ENCODE measurements at places on chromosomes 4 and X. TPM values are rescaled to one million over a fixed set of nuclear protein-coding genes. Genes with fewer than 3 reads are reported as not detected.

The AWAT1 gene
- not detected for polyA plus RNA-seq

The KIAA1210 gene
- not detected for polyA plus RNA-seq

The SPANXN3 gene
- polyA plus RNA-seq = not detected

DNA sequence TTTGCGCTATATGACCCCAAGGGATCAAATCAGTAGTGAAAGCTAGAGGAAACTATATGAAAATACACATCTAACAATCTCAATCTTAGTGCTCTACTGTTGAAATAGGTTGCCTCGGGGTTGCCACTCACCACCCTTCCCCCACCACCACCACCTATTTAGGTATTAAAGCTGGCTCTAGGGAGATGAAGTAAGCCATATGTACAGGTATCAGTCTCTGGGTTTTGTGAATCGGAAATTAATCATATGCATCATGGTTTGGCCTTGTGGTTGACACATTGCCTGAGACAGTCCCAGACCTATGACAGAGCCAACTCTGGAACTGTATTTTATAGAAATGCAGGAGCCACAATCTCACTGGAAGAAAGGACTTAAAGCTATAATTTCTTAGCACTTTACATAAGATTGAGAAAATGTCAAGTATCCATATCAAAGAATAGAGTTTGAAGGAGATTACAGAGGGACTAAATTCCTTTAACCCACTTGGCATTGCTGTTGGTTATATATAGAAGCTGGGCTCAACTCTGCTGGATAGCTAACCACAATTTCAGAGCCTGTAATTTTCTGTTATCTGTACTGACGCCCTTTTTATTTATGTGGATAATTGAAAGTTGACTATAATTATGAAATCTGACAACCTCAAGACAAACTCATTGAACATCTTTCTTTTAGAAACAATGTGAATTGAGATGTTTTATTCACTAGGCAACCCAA lies 26.7 kb upstream of the BMP2K start:
- peaks cover 37% of the 10 kb centered on the region for H3K4me1 ChIP-seq
- H3K27me3 ChIP-seq = no peaks in the 10 kb centered on the region
- peak overlapping the region; percentile 16 for H3K4me3 ChIP-seq
- H3K36me3 ChIP-seq = no peaks in the 10 kb centered on the region

- H3K4me1 ChIP-seq = peaks cover 33% of the 10 kb centered on the region
- no peaks in the 10 kb centered on the region for H3K36me3 ChIP-seq
- H3K27ac ChIP-seq = peak overlapping the region; percentile 92
- no peaks in the 10 kb centered on the region for H3K27me3 ChIP-seq
Measured at GRCh38 chrX:109732017-109732801, 848 bp downstream of the ACSL4 start.

DNA sequence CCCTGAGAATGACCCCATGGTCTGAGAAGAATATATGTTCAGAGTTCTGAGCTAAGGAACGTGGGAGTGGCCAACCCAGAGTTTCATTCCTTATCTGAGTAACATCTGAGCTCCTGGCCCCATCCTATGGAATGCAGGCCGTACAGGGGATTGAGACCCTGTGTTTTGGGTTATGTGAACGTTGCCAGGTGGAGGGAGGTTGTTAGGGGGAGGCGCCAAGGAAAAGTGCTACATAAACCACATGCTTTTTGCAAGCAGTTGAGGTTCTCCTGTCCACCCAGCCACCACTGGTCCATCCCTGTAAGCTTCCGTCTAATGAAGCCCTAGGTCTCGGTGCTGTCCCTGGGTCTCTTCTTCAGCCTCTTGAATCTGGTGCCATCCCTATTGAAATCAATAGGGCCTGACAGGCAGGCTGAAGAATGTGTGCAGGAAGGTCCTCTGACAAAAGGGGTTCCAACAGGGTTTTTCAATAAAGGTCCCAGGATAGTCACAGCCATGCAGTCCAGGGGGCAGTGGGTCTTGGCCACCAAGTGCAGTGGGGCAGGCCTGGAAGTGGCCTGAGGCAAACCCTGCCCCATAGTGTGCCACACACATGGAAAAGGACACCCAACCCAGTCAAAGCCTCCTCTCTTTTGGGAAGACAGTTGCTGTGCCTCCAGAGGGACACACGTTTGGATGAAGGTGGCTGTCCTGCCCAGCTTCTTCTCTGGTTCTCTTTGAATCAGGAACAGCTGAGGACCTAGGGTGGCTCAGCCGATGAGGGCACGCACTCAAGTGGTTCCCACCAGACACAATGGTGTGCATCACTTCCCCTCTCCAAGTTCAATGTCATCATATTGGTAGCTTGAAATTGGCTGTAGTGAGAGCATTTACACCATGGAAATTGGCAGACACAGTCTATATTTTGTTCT lies 53.5 kb downstream of the HTRA3 start:
- H3K27ac ChIP-seq = no peak overlapping the region
- DNase-seq = no peak
- H3K4me3 ChIP-seq = no peak overlapping the region
- H3K4me1 ChIP-seq = no peaks in the 10 kb centered on the region
- H3K36me3 ChIP-seq = no peaks in the 10 kb centered on the region

- H3K27me3 ChIP-seq = no peaks in the 10 kb centered on the region
- DNase-seq = no peak
- H3K36me3 ChIP-seq = no peaks in the 10 kb centered on the region
- no peak overlapping the region for H3K4me3 ChIP-seq
- H3K4me1 ChIP-seq = no peaks in the 10 kb centered on the region
Measured at GRCh38 chrX:24294619-24295018, 19.2 kb downstream of the SUPT20HL2 start.

DNA sequence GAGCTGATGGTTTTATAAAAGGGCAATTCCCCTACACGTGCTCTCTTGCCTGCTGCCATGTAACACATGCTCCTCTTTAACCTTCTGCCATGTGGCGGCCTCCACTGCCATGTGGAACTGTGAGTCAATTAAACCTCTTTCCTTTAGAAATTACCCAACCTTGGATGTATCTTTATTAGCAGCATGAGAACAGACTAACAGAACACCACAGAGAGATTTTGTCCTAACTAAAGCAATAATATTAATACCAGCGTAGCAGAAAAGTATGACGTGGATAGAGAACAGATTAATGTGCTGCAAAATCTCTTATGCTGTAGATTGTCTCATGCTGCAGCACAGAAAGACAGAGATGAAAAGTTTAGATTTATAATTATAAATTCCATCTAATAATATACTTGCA lies 23.1 kb downstream of the AIMP1 start:
- no peak overlapping the region for H3K27ac ChIP-seq
- peak overlapping the region; percentile 10 for H3K4me3 ChIP-seq
- H3K4me1 ChIP-seq = peaks cover 34% of the 10 kb centered on the region
- H3K36me3 ChIP-seq = peaks cover 51% of the 10 kb centered on the region
- no peaks in the 10 kb centered on the region for H3K27me3 ChIP-seq
- no peak for DNase-seq

DNA sequence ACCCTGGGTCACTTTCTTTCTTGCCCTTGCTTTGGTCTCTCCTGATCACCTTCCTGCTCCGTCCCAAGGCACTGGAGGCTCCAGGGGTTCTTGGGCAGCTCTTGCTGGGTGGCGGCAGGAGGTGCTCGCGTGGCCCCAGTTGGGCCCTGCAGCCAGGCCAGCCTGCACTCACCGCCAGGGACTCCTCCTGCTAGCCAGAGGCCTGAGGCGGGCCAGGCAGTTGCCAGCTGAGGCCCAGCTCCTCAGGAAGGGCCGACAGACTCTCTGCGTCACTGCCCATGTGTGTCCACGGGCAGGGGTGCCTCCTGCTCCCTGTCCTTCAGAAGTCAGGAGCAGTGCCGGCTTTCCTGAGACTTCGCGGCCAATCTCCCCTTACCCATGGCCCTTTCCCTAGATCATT lies 9.3 kb downstream of the SUV39H1 start:
- peaks cover 17% of the 10 kb centered on the region for H3K4me1 ChIP-seq
- no peaks in the 10 kb centered on the region for H3K27me3 ChIP-seq
- H3K27ac ChIP-seq = no peak overlapping the region
- no peak overlapping the region for H3K4me3 ChIP-seq

DNA sequence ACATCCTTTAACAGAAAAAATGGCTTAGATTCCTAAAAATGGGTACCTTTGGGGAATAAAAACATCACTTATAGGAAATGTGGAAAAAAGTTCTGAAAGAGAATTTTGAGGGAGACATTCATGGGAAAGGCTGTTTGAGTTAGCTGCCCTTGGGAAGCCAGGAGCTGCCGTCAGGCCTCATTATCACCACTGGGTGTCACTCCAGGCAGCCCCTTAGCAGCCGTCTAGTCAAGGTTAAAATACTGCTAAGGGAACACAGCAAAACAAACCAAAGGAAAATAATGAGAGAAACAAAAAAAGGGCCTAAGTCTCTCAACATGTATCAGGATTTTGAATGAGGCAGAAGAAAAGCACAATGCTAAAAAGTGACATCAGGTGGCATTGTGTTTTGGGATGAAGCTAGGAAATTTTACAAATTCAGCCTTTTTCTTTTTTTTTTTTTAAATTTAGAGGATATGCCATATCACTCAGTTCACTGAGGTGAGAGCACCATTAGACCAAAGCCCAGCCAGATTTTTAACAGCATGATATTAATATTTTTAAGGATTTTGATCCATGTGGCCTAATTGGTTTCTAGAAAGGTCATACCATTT lies 235.3 kb downstream of the GPAT3 start:
- peaks cover 9% of the 10 kb centered on the region for H3K27me3 ChIP-seq
- no peak overlapping the region for H3K4me3 ChIP-seq
- H3K4me1 ChIP-seq = no peaks in the 10 kb centered on the region
- H3K36me3 ChIP-seq = no peaks in the 10 kb centered on the region
- H3K27ac ChIP-seq = no peak overlapping the region
- DNase-seq = no peak

- no peaks in the 10 kb centered on the region for H3K4me1 ChIP-seq
- H3K4me3 ChIP-seq = no peak overlapping the region
- H3K27ac ChIP-seq = no peak overlapping the region
- H3K27me3 ChIP-seq = peaks cover 10% of the 10 kb centered on the region
- no peaks in the 10 kb centered on the region for H3K36me3 ChIP-seq
Measured at GRCh38 chrX:108732630-108733321, 3.6 kb downstream of the IRS4 start.

- H3K27me3 ChIP-seq = no peaks in the 10 kb centered on the region
- no peak overlapping the region for H3K27ac ChIP-seq
- no peaks in the 10 kb centered on the region for H3K4me1 ChIP-seq
- no peak for DNase-seq
- H3K4me3 ChIP-seq = no peak overlapping the region
Measured at GRCh38 chr4:88975958-88976774, 80.8 kb downstream of the FAM13A start.

- H3K4me1 ChIP-seq = peaks cover 6% of the 10 kb centered on the region
- H3K27ac ChIP-seq = no peak overlapping the region
- H3K4me3 ChIP-seq = no peak overlapping the region
- peaks cover 4% of the 10 kb centered on the region for H3K27me3 ChIP-seq
- DNase-seq = no peak
Measured at GRCh38 chr4:123568936-123569335, 172.3 kb downstream of the SPRY1 start.

- H3K36me3 ChIP-seq = peaks cover 6% of the 10 kb centered on the region
- H3K4me1 ChIP-seq = peaks cover 31% of the 10 kb centered on the region
- H3K27me3 ChIP-seq = no peaks in the 10 kb centered on the region
- DNase-seq = no peak
Measured at GRCh38 chr4:39620551-39621313, 17.9 kb downstream of the SMIM14 start.

DNA sequence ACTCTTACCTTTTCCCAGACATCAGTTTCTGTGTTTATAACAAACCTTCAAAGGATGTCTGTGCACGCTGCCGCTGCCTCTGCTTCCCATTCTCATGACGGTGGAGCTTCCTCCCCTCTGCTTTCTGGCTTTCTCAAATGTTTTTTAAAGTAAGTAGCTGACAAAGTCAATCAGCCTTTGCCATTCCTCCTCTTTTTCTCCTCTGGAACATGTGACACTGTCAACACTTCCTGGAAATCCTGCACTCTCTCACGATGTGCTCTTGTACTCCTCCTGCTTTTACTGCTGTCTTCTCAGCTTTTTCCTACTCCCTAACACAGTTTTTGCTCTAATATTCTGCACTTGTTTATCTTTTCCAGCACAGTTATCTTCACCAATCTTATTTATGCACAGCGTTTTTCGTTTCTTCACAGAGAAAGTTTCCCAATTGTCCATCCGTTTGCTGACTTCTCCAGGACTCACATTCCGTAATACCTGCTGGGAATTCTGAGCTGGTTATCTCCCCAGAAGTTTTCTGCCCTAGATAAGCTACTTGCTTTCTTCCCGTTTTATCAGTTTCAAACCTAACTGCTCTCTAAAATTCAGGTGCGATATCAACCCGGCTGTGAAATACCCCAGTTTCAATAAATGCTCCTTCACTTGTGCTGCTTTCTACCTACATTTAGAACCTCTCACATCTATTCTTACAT lies 465.6 kb upstream of the AGA start:
- H3K27ac ChIP-seq = no peak overlapping the region
- no peaks in the 10 kb centered on the region for H3K27me3 ChIP-seq
- H3K4me3 ChIP-seq = no peak overlapping the region
- DNase-seq = no peak

DNA sequence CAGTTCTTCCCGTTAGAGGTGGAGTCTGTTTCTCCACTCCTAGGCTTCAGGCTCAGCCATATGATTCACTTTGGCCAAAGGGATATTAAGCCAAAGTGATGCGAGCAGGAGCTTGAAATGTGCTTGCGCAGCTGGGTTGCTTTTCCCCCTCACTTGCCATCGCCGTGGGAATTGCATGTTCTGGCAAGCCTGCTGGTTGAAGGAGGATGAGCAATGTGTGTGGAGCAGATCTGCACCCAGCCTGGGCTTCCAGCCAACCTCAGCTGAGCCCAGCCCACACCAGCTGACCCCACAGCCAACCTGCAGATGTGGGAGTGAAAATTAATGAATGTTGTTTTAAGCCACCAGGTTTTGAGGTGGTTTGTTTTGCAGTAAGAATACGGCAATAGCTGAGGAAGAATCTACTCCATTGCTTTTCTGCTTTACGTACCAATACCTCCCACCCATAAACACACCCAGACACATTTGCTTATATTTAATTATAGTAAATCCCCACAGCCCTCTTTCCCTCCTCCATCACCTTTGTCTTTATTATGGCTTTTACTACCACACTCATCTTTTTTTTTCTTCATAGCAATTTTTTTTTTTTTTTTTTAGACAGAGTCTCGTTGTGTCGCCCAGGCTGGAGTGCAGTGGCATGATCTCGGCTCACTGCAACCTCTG lies 132.8 kb upstream of the FUNDC1 start:
- H3K4me1 ChIP-seq = no peaks in the 10 kb centered on the region
- peaks cover 9% of the 10 kb centered on the region for H3K27me3 ChIP-seq
- H3K27ac ChIP-seq = no peak overlapping the region

- no peaks in the 10 kb centered on the region for H3K27me3 ChIP-seq
- no peak for DNase-seq
- peaks cover 8% of the 10 kb centered on the region for H3K36me3 ChIP-seq
- peak overlapping the region; percentile 76 for H3K27ac ChIP-seq
- H3K4me3 ChIP-seq = no peak overlapping the region
- no peaks in the 10 kb centered on the region for H3K4me1 ChIP-seq
Measured at GRCh38 chr4:8737075-8737474, 134.6 kb downstream of the HMX1 start.

DNA sequence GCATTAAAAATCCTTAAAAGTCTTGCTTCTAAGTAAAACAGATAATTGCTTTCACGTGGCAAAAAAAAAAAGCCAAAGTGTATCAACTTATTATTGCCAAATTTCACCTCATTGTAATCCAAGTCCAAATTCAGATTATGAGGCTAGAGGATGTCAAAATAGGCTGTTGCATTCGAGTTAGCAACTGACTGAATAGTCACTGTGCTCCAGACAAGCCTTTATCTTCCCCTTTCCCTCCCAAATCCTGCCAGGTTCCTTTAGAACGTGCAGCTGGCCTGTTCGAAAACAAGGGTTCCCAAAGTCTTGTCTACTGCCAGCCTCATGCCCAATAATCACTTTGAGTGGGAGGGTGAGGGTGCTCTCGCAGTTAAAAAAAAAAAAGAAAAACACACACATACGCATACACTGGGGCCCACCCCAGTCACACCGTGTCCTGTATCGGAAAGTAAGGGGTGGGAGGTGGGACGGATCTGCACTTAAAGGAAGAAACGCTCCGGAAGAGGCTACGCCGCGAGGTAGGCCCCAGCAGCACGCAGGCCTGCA lies 603 bp downstream of the MAD2L1 start:
- no peak for DNase-seq
- H3K4me3 ChIP-seq = peak overlapping the region; percentile 95
- H3K27me3 ChIP-seq = no peaks in the 10 kb centered on the region
- peaks cover 16% of the 10 kb centered on the region for H3K4me1 ChIP-seq

Measured in naive B cell (primary cell).